Activated CD4-positive, alpha-beta T cell treated with anti-CD3 and anti-CD28 coated beads for 24 hours (primary cell): ENCODE measurements at places on chromosomes 11 and 22.

DNA sequence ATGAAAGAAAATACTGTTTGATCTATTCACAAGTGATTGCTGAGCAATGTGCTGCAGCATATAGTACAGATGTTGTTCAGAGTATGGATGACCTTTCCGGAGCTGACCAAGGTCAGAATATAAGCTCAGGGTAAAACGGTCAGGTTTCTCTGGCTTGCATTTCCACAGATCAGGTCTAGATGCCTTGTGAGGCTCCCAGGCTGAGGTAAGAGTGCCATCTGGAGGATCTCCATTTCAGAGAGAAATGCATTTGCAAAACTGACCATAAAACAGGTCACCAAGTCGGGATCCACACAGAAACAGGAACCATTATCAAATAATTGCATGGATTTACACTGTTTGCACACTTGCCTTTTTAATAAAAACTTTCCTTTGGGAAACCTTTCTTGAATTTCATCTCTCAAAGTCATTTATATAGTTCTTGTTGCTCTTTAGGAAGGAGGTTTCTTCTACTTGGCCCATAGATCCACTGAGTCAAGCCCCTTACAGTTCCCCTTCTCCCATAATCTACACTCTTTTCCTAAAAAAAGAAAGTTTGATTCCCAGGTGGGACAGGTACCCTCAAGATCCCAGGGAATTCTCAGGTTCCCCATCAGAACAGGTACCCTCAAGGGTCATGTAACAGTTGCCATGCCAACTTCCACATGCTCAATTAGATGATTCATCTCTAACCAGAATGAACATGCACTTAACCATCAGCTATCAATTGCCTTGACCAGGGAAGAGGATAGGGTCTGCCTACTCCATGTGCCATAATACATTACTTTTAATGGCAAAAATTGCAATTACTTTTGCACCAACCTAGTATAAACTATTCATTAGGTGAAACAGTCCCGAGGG lies 25.0 kb upstream of the TMPRSS5 start:
- no peak for DNase-seq

DNA sequence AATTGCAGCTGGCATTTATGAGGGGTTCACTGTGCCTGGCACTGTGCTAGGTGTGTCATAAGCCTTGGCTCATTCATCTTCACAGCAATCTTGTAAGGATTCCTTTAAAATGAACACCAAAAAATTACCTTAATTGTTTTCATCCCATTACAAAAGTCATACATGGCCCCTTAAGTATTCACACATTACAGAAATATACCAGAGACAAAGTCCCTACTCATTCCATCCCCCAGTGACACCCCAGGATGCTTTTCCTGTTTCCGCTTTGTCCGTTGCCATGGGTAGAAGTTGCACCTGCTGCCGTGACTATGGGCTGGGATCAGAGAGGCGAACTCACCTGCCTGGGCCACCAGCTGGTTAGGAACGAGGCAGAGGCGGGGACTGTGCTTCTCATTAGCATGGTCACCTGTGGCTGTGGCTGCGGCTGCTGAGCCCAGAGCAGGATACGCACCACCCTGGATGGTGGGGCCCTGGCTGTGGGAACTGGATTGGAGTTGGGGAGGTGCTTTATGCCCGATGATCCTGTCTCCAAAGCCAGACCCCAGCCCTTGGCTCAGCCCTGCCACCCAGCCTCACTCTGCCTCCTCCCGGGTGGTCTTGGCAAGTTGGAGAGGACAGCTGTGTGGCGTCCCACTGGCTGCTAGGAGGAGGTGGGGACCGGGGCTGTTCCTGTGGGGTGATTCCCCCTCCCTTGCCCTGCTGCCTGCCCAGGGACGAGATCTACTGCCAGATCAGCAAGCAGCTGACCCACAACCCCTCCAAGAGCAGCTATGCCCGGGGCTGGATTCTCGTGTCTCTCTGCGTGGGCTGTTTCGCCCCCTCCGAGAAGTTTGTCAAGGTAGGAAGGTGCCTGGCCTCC lies 60.8 kb downstream of the MYO7A start:
- DNase-seq = no peak

DNA sequence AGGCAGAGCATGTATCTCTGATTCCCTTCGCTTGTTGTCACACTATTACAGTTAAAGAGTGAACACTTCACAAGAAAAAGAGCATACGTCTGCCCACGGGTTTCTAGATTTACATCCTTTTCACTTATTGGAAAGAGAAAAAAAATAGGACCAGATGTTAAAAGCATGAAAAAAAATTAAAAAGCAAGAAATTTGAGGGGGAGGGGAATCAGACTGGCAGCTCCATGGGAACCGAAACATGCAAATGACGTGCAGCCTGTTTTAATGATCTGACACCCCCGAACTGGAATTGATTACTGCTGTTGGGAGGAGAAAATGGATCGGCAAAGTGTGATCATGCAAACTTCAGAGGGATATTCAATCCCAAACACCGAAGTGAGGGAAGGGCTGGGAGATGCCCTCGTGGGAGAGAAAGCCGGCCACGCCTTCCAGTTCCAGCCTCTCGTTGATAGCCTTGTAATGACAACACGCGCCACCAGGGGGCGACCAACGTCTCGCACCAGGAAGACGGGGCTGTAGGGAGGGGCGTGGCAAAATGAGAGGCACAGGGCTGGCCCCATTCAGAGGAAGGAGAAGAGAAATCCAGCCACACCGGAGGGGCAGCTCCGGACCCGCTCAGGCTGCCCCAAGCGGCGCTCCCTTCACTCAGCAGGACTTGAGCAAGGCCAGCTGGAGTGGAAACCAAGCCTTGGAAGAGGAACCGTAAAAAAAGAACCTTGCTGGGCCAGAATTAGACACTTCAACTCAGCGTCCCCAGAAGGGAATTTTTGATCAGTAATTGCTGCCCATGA lies 53.8 kb upstream of the SYT13 start:
- peak; percentile 94 for DNase-seq

GRCh38 chr11:2470495-2470894 lies 25.7 kb downstream of the KCNQ1 start:
- no peak for DNase-seq
